Stimulated activated naive B cell treated with anti-CD40 and anti-IgM and Interleukin-4, amounts not matched to agents 10 μg/mL and 1 μg/mL and 100 μg/mL, for 72 hours (primary cell): ENCODE measurements at places on chromosomes 7 and 10.

GRCh38 chr10:111338805-111339204 is 262.0 kb downstream of the ADRA2A start:
- no peak for DNase-seq

DNA sequence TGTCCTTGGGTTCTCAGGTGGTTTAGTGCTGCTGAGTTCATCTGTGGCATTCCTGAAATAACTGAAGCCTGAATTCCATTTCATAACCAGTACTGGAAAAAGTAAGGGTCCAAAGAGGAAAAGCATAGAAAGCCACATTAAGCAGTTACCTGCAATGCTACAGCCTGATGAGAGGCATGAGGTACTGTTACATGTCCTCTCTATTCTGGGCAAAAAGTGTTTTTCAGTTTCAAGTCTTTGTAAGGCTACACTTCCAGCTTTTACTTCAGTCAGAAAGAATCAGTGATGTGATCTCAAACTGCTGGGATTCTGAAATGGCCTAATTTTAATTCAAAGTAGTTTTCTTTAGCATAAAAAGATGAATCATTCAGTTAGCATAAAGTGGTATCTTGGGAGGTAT is 369.5 kb downstream of the PHF14 start:
- no peak for DNase-seq

GRCh38 chr7:157002819-157003421 is 7.5 kb downstream of the MNX1 start:
- no peak for DNase-seq

- no peak for DNase-seq
Observed at GRCh38 chr7:47181746-47182361, 400.1 kb downstream of the TNS3 start.

GRCh38 chr7:22849662-22850061 is 27.0 kb upstream of the TOMM7 start:
- no peak for DNase-seq

DNA sequence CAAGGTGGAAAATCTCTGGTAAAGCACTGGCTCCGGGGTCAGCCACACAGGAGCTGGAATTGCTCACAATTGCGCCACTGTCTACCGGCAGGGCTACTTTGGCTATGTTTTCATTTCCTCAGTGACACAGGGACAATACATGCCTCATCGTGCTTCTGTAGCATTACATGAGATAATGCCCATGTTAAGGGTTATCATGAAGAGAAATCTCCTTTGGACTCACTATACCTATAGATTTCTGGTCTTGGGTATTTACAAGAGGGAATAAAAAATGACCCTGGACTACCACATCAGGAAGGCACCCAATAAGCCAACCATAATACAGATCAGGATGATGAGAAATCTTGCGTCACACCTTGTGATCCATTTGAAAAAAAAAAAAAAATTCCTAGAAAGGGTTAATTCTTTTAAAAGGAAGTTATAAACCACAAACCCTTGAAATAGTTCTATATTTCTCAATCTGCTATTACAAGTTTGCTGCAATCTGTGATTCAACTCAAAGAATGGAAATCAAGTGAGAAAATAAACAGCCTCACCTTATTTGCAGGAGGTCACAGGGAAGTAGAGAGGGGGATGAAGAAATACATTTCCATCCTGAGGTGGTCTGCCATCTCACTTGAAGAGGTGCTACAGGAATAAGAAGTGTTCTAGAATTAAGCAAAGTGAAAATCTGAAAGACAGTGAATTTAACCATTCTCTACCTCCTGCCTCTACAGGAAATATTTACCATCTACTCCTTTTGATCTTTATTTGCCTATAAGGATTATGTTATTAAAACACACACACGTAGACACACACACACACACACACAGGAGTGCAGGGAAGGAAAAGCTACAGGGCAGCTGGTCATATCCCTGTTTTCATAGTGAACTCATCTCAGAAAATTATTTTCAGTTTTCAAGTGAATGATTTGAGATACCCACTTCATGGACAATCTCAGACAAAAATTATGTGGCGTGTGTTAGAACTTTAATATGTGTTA is 231.3 kb upstream of the CELF2 start:
- DNase-seq, result no peak

GRCh38 chr7:4787947-4788626 is 12.7 kb downstream of the AP5Z1 start:
- DNase-seq, result no peak

DNA sequence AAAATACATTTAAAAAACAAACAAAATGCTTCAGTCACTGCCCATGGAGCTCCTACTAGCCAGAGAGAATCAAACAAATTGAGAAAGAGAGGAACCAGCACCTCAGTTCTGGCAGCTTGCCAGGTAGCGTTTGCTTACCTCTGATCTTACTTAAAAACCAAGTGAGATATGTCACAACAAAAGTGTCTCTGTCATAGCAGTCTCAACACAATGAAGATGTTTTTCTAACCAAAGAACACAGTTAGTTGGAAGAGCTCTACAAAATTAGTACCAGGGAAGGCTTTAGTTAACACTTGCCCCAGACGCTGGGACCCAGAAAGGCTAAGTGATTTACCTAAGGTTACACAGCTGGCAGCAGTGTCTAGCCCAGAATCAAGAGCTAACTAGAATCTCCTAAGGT is 3.4 kb downstream of the DOCK4 start:
- no peak for DNase-seq

DNA sequence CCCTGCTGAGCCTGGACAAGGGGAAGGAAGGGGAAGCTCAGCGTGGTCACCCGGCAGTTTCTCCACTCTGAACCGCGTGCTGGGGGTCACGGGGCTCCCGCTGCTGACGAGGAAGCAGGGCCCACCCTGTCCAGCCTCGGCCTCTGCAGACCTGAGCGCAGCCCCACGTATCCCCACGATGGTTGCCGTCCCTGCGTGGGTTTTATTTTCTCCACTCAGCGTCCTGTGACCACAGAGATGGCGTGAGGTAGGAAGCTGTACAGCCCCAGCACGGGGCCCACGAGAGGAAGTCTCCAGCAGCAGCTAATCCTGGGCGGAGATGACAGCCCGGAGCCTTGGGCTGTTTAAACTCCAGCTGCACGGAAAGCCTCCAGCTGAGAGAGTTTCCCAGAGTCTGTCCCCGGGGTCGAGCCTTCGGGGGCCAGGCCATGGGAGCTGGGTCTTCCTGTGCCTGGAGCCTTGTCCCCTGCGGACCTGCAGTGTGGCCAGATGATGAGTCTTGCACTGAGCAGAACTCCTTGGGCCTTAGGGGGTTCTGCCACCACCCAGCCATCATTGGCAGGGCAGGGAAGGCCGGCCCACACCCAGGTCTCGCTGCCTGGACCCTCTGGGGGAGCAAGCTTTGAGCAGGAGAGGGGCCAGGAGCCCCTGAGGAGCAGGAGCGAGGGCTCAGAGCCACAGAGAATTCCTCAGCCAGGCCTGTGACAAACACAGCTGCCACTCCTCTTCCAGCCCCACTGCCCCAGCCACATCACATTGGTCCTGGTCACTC is 72.8 kb upstream of the FAM20C start:
- DNase-seq, result no peak

DNA sequence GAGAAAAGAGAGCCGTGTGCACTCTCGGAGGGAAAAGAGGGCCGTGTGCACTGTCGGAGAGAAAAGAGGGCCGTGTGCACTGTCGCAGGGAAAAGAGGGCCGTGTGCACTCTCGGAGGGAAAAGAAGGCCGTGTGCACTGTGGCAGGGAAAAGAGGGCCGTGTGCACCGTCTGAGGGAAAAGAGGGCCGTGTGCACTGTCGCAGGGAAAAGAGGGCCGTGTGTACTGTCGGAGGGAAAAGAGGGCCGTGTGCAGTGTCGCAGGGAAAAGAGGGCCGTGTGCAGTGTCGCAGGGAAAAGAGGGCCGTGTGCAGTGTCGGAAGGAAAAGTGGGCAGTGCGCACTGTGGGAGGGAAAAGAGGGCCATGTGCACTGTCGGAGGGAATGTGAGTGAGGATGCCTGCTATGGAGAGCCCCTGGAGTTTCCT is 188.7 kb downstream of the DNAJB6 start:
- no peak for DNase-seq

GRCh38 chr10:34290412-34291081 is 524.5 kb downstream of the PARD3 start:
- DNase-seq, result no peak

DNA sequence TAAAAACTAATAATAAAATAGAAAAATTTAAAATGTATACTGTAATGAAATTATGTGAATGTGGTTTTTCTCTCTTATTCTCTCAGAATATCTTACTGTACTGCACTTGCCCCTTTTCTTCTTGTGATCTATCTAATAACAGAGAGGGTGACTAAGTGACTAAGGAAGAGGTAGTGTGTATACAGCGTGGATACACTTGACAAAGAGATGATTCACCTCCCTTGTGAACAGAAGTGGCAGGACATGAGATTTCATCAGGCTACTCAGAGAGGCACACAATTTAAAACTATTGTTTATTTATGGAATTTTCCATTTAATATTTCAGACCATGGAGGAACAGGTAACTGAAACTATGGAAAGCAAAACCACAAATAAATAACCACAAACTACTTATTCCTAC is 806.6 kb upstream of the GHITM start:
- DNase-seq, result no peak

DNA sequence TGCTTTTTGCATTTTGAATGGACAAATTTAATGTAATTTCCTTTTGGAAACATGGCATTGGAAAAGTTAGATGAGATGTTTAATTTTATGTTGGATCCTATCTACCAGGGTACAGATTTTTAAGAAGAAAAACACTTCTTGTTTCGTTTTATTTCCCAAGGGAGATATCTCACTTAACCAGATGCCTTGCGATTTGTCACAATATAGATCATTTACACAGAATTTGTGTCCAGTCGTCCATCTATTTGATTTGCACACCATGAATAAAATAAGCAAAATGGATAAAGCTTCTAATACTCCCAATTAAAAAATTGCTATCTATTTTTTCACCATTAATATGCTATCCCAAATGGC is 25.7 kb downstream of the HDAC9 start:
- DNase-seq, result no peak

- DNase-seq, result no peak
Observed at GRCh38 chr7:72706521-72706920, 121.5 kb downstream of the TYW1B start.

GRCh38 chr7:149320313-149321124 is 58.5 kb downstream of the ZNF783 start:
- no peak for DNase-seq

GRCh38 chr10:52146766-52147165 is 167.3 kb upstream of the DKK1 start:
- DNase-seq, result no peak

DNA sequence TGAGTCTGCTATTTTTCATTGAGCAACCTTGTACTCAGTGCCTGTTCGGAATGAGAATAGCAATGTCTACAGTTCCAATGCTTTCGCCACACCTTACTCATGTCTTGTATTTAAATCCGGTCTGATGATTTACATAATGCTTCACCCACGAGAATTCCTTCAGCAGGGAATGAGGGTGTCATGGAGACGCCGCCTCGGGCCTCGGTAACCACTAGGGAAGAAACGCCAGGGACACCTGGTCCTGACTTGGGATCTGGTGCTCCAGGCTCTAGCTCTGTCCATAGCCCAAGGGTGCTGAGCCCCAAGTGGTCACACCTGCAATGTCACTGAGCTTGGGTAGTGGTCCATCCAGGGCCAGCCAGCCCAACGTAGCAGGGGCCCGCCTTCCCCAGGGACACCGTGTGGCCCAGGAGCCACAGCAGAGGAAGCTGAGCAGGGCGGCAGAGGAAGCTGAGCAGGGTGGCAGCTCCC is 37.4 kb downstream of the PRKAG2 start:
- peak; percentile 2 for DNase-seq

DNA sequence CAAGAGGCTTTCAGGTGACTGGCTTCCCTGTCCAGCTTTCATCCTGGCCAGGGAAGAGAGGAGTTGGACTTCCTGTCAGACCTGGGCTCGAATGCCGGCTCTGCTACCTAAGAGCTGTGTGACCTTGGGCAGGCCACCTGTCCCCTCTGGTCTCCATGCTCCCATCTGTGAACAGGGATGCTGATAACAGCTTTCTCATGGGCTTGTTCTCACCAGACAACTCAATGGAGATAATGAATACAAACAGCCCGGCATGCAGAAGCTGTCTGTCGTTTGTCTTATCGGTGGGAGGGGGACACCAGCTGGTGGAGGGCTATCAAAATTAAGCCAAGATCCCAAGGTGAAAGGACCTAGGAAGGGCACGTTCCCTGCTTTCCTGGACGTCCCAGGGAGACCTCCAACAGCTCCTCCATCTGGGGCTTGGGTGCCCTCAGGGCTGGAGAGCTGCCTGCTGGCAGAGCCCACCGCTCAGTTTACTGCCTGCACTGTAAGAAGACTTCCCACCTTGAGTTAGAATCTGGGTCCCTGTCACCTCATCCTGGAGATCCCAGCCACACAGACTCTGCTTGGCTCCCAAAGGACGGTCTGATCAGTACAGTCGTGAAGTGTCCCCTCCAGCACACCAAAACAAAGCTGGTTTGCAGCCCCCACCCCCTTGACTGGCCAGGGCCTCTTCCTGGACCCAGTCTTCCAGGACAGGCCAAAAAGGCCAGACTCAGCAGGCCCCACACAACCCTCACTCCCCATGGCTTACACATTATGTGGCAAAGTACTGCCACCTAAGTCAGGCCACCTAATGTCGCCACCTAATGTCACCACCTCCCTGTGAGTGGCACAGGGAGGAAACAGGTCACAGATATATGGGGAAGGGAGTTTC is 40.9 kb downstream of the PPIF start:
- no peak for DNase-seq

- DNase-seq, result no peak
Observed at GRCh38 chr7:134910968-134911367, 75.3 kb upstream of the AGBL3 start.

GRCh38 chr7:141990011-141990725 is 5.5 kb upstream of the MGAM start:
- DNase-seq, result no peak

GRCh38 chr10:24197263-24197662 is 11.7 kb upstream of the KIAA1217 start:
- no peak for DNase-seq

GRCh38 chr7:71140264-71140663 is 8.3 kb downstream of the GALNT17 start:
- no peak for DNase-seq

DNA sequence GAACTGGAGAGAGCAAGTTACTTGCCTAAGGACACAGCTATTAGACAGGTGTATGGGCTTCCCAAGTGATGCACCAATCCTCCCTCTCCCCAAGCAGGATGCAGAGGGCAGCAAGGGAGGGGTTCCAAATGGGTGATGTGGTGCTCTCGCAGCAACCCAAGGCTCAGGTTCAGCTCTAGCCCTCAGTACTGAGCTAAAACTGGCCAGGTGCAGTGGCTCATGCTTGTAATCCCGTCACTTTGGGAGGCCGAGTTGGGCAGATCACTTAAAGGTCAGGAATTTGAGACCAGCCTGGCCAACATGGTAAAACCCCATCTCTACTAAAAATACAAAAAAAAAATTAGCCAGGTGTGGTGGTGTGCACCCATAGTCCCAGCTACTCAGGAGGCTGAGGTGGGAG is 40.7 kb downstream of the GPRIN2 start:
- no peak for DNase-seq

GRCh38 chr7:158114056-158114850 is 473.4 kb downstream of the PTPRN2 start:
- no peak for DNase-seq

GRCh38 chr10:16950656-16951601 is 133.7 kb upstream of the RSU1 start:
- DNase-seq, result no peak
